ENCODE measurements at places on chromosomes 2 and 18.

- no peak for DNase-seq
Observed at GRCh38 chr2:232400256-232401015, 6.2 kb upstream of the ALPG start.

DNA sequence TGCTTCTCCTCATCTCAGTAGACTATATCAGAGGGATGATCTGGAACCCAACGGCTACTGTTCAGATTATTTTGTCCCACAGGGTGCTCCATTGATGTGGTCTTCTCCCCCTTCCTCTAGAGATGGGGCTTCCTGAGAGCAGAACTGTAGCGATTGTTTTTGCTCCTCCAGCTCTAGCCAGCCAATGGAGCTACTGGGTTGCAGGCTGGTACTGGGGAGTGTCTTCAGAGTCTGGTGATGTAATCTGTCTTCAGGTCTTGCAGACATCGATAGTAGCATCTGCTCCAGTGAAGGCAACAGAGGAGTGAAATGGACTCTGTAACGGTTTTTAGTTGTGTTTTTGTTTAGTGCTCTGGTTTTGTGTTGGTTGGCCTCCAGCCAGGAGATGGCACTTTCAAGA, 621.9 kb downstream of the RNF144A start:
- DNase-seq, result no peak

- DNase-seq, result no peak
Observed at GRCh38 chr18:35060122-35060815, 19.1 kb downstream of the MAPRE2 start.

- no peak for DNase-seq
Observed at GRCh38 chr2:183993052-183993451, 605.3 kb upstream of the ZNF804A start.

- DNase-seq, result no peak
Observed at GRCh38 chr2:201126308-201127151, 10.6 kb downstream of the CFLAR start.

GRCh38 chr2:80499095-80499494, 194.5 kb upstream of the LRRTM1 start:
- DNase-seq, result peak; percentile 7

GRCh38 chr2:47016172-47016913, 100.7 kb upstream of the MCFD2 start:
- DNase-seq, result no peak

DNA sequence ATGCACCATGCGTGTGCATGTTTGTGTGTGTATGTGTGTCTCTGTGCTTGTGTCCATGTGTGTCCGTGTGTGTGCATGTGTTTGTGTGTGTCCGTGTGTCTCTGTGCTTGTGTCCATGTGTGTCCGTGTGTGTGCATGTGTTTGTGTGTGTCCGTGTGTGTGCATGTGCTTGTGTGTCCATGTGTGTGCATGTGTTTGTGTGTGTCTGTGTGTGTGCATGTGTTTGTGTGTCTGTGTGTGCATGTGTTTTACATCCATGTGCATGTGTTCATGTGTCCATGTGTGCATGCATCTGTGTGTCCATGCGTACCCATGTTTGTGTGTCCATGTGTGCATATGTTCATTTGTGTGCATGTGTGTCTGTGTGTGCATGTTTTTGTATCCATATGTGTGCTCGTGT, 100.5 kb downstream of the LBH start:
- no peak for DNase-seq

DNA sequence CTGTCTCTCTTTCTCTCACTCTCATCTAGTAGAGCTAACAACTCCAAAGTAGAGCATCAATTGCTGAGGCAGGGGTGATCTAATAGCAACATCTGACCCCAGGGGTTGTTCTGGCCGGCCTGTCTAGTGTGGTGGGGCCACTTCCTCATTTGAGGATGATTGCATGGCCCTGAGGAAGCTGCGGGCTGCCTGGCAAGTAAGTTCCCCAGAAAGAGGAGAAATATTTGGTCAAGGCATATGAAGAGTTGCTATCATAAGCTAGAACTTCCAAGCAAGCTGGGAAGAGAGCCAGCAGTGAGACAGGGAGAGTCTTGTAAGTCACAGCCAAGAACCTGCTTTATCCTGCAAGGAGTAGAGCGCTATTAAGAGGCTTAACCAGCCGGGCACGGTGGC, 50.8 kb upstream of the TMEM87B start:
- DNase-seq, result no peak

- DNase-seq, result no peak
Observed at GRCh38 chr18:51862051-51862715, 477.8 kb upstream of the DCC start.

DNA sequence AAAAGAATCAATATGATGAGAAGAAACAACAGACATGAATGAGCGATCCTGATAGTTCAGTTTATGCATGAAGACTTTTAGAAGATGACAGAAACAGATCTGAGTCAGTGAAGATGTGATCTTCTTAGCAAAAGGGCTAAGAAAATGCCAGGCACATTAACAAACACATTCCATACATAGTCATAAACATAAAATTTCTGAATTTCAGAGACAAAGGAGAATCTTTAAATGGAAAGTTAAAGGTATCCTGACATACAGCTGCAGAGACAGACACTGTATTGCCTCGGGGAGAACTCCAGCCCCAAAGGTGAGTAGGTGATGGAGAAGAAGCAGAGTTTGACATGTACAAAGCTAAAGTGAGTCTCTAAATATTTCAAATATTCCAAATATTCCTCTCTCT, 40.6 kb upstream of the FN1 start:
- no peak for DNase-seq

DNA sequence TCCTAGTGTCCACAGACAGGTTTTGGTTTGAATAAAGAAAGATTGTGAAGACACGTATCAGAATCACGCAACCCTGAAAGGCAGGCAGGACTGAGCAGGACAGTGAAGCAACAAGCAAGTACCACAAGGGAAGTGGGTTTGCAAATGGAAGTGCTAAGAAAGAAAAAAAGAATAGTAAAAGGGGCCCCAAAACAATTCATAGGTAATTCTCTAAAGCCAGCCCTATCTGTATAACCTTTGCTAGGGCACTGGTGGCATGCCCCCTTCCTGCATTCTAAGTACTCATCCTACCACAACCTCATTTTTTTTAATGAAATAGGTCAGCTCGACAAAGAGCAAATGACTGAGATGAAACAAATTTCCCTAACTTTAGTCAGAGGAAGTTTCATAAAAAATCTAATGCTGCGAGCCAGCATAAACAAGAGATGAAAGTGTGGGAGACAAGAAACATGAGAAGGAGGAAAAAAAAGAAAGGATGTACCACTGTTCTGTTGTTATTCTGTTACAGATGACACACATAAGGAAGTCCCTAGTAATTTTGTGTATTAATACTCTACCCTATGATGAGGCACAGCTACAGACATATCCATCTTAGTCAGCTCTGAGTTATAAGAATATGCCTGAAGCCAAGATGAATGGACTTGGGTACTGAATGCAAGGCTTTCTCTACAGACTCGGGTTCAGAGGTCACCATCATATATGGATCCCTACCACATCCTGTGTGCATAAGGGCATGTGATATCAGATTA, 32.2 kb downstream of the IKZF2 start:
- no peak for DNase-seq

DNA sequence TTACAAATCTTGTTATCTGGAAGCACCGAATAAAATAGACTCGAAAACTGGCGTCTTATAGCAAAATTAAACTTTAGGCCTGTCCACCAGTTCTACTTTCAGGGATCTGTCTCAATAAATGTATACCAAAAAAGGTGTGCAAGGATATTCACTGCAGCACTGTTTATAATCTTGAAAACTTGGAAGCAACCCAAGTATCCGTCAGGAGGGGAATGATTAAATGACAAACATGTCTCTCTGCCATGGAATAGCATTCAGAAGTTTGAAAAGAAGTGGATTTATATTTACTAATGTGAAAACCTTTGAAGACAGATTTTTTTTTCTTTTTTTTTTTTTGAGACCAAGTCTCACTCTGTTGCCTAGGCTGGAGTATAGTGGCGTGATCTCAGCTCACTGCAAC, 32.3 kb upstream of the SATB2 start:
- DNase-seq, result no peak

DNA sequence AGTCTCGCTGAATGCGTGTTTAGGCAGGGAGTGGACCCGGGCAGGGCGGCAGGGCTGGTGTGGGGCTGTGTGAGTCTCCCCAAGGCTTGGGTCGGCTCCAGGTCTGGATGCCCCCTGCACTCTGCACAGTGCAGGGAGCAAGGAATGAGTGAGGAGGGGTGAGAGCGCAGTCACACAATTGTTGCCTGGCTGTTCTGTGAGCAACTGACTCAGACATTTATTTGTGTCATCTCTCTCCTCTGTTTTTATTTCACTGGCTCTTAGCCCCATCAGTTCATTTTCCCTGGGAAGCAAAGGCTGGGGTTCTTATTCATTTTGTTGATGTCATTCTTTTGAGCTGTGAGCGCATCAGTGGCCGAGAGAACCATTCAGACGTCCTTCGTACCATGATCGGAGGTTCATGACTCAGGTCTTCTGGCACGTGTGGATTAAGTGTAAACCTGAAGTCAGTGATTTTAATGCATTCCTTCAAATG, 61.1 kb downstream of the GATA6 start:
- no peak for DNase-seq

- no peak for DNase-seq
Observed at GRCh38 chr2:45083175-45083574, 73.9 kb upstream of the SIX2 start.

DNA sequence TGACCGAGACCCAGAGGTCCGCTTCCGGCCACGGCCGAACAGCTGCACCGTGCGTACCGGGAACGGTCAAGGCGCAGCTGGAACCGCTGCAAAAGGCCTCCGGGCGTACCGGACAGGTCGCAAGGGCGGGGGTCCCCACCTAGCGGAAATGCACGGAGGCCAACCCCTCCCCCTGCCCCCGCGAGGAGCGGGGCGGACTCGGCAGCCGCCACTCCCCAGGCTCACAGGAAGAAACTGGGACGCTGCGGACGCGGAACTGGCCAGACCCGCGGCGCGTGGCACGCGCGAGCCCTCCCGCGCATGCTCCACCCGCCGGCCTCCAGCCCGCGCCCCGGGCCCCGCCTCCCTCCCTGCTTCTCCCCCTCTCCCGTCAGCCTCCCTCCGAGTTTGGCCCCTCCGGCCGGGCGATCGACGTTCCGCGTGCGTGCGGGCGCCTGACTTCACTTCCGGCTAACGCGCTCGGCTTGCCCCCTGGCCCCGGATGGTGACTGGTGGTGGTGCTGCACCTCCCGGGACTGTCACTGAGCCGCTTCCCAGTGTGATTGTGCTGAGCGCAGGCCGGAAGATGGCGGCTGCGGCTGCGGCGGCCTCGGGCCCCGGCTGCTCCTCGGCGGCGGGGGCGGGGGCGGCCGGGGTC, at the start of gene BIRC6:
Gene BIRC6, plus strand, starts transcription at position 343 of the 637 bp plus-strand sequence. Its CDS starts 139 bp downstream, at position 482.
- DNase-seq, result peak; percentile 98

GRCh38 chr2:238636269-238637073, 209.7 kb downstream of the ASB1 start:
- no peak for DNase-seq

DNA sequence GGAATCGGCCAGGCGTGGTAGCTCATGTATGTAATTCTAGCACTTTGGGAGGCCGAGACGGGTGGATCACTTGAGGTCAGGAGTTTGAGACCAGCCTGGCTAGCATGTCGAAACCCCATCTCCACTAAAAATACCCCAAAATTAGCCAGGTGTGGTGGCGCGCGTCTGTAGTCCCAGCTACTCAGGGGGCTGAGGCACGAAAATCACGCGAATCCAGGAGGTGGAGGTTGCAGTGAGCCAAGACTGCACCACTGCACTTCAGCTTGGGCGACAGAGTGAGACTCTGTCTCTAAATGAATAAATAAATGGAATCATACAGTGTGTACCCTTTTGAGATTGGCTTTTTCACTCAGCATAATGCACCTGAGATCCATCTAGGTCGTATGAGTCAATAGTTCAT, 19.4 kb upstream of the TTC39C start:
- no peak for DNase-seq

GRCh38 chr2:158600155-158600802, 143.5 kb downstream of the PKP4 start:
- DNase-seq, result no peak

GRCh38 chr18:21742315-21742687, 1.7 kb downstream of the MIB1 start:
- no peak for DNase-seq

GRCh38 chr2:43944915-43945314, 50.9 kb downstream of the LRPPRC start:
- DNase-seq, result no peak

GRCh38 chr18:69843015-69843414, 104.7 kb downstream of the CD226 start:
- no peak for DNase-seq

- DNase-seq, result no peak
Observed at GRCh38 chr18:50727721-50728471, 91.9 kb downstream of the MRO start.

- no peak for DNase-seq
Observed at GRCh38 chr2:73202156-73203054, at the start of gene NOTO. NOTO (plus strand) TSS chr2:73202574; CDS start chr2:73202667, 93 bp downstream.

- DNase-seq, result no peak
Observed at GRCh38 chr2:196361606-196362326, 190.4 kb upstream of the STK17B start.

DNA sequence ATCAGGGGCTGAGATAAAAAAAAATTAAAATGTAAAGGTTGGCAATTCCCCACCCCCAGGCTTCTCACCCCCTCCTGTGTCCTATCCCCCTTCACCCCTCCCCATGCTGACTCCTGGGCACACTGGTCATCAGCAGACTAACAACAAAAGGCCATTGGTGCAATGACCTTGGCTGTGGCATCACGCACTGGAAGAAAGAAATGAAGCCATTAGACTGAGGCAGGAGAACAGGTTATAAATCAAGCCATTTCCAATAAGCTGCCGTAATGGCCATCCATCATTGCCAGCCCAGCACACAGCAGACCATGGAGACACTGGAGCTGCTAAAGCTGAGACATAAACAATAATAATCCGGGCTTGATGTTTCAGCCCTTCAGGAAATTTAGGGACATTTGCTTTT, 342.4 kb upstream of the ETAA1 start:
- DNase-seq, result no peak

DNA sequence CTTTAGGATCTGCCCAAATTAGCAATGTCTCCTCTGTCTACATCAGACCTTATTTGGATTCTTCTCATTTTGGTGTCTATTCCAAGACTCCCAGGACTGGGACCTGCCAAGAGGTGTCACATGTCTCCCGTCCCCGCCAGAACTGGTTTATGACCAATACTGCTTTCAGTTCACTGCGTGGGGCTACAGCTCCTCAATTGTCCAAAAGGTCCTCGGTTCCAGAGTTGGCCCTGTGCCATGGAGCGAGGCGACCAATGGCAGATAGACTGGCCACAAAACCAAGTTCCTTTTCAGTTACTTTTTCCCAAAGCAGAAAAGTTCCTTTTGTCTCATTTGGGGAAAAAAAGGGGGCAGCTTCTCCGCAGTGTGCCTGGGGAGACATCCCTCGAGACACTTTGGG, 144.1 kb upstream of the ZNF236 start:
- DNase-seq, result peak; percentile 61

DNA sequence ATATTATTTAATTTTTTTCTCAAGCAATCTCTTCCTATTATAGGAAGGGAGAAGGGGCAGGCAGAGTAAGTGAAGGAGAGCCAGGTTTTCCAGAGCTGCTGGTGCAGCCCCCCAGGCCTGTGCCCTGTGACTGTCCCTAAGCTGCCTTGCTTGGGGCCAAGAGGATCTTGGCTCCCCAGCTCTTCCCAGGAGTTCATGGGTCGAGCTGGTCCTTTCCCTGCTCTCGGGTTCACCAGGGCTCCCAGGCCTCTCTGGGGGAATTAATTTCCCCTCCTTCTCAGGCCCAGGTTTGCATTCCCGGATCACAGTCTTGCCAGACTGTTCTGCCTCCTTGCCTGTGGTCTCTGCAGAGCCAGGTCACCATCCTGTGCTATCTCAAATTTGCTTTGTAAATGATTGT, 12.7 kb upstream of the TMEM131 start:
- no peak for DNase-seq

Data from amygdala (tissue), 56 donors.